ENCODE measurements at places on chromosomes 11 and 22.
A peak's percentile ranks its signal among the peaks of the same experiment; 100 is the strongest.

DNA sequence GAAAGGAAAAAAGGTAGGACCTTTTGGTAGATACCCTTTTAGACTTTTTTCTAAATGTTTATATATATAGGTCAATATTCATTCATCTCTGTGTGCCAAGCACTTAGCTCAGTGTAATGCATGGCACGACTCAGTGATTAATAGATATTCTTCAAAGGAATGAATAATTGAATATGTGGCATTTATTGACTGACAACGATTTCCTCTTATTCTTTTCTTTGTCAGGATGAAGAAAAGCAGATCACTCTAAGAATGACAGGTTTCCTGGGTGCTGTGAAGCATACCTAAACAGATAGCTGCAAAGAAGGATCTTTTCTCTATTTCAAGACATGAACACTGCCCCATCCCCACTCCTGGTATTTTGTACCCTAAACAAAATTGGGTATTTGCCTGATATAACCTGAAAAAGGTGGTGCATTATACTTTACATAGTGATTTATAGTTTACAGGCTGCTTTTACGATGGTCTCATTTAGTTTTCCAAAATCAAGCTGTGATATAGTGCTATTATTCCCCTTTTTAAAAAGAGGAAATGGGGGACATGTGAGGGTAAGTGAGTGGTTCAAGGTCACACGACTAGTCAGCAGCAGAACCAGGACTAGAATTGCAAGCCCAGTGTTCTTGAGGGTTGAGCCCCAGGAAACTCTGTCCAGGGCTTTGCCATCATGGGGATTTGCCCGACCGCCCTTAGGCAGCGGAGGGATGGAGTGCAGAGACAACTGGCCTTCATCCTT lies 32.9 kb upstream of the CLMP start:
- no peak for DNase-seq

DNA sequence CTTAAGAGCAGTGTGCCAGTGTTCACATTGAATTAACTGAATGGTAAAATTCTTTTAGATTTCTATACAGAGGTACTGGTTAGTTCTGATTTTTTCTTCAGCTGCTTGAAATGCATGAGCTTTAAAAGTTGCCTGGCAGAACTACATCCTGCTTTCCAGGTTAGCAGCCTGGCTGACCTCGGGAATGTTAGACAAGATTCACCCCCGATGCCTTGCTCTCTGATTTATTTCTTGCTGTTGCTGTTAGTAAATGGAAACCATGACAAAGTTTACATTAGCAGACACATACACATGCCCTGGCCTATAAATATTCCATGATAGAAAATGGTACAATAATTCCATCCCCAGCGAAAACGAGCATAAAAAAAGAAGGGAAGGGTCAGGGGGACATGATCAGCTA lies 47.0 kb downstream of the WT1 start:
- DNase-seq: no peak

GRCh38 chr11:69372589-69373250 lies 78.8 kb downstream of the MYEOV start:
- DNase-seq: peak; percentile 2

- no peak for DNase-seq
These were observed 690 bp upstream of the UVRAG start for GRCh38 chr11:75814363-75814676.

- no peak for DNase-seq
These were observed 137.8 kb upstream of the BDNF start for GRCh38 chr11:27837895-27838563.

GRCh38 chr11:19428206-19429002 lies 187.7 kb upstream of the E2F8 start:
- DNase-seq: no peak

DNA sequence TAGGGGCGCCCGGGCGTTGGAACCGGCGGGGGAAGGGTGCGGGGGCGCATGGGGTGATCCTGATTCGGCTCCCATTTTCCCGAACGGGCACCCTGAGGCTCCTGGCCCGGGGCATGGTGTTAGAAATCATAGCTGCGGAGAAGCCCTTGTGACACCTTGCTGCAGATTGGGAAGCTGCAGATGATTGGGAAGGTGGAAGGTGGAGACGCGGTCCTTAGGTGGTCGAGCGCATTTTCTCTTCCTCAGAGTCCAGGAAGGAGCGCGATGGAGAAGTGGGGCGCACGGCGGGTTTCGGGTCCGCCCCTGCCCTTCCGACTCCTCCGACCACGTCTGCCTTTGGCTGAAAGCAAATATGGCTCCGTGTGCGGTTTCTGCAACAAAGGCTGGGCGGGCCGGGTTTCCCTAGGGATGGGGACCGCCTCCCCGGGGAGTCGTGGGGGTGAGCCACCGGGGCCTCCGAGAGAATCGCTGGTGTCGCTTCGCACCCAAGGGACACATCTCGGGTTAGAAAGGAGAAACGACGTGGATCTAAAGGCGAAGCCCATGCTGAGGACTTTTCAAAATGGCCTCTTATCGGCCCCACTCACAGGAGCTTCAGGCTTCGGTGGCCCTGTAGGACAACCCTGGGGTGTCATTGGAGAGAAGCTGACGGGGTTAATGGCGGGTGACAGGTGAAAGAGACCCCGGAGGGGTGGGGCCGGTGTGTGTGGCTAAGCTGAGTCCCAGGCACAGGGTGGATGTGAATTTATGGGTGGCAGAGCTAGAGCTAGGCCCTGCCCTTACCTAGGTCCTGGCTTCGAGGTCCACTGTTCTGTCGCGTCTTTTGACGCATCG lies 707 bp upstream of the FTH1 start:
- DNase-seq: peak; percentile 64

DNA sequence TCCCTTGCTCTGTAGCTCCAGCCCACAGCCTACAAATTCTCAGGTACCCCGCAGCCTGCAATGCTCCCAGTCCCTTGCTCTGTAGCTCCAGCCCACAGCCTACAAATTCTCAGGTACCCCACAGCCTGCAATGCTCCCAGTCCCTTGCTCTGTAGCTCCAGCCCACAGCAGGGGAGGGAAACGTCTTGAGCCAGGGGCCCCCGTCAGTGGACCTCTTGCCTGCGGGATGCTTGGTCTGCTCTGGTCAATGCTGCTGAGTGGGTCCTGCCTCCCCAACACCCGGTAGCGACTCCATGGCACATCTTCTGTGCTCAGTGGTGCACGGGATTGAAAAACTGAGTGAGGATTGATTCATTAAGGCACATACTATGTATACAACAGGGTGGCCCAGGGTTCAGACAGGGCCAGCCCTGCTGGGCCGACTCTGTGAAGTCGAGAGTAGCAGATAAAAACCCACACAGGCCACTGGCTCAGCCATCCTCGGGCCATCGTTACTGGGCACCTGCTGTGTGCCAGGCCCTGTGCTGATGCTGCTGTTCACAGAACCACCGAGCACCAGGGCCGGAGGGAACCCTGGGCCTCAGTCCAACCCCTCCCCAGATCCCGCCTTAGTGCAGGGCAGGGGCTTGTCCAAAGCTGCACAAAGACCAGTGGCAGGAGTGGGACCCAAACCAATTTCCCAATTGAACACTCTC lies 69.7 kb downstream of the MYO7A start:
- DNase-seq: no peak

DNA sequence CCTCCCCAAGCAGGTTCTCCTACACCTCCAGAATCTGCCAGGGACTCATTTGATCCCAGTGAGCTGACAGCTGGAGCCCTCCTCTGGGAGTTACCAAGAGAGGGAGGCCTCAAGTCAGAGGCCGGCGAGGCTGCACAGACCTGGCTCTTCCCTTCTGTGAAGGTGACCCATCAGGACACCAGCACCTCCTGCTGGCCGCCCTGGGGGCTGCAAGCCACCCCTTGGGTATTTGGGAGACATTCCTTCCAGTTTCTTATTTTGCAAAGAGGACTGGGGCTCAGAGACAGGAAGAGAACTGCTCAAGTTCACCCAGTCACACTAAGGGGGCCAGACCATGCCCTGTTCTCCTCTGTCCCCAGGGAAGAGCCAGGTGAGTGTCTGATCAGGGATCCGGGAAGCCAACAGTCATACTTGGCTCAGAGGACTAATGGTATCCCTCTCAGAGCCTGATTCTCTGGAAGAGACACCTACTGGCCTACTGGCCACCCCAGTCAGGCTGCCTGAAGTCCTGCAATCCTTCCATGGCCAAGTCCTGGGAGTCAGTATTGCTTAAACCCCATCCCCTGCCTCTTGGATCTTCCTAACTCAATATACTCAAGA lies 40.5 kb upstream of the RIC3 start:
- DNase-seq: no peak

GRCh38 chr11:77413850-77414460 lies 59.9 kb downstream of the PAK1 start:
- DNase-seq: no peak

GRCh38 chr11:8243458-8243857 lies 20.2 kb downstream of the LMO1 start:
- no peak for DNase-seq

GRCh38 chr22:44045145-44045544 lies 21.0 kb downstream of the PARVB start:
- DNase-seq: no peak

DNA sequence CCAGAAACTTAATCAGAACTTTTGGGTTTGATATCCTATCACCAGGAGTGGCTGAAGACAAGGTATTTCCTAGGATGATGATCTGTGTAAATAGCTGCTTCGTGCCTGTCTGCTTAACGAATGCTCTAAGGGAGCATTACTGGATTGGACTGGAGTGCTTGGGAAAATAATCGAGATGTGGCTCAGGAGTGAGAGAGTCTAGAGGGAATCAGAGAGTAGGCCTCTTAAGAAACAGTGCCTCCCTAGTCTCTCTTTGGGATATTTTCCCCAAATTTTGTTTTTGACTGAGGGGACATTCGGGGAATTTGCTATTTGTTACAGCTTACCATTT lies 2.5 kb downstream of the MAML2 start:
- no peak for DNase-seq

GRCh38 chr11:71991494-71991893 lies 7.2 kb upstream of the IL18BP start:
- DNase-seq: no peak

DNA sequence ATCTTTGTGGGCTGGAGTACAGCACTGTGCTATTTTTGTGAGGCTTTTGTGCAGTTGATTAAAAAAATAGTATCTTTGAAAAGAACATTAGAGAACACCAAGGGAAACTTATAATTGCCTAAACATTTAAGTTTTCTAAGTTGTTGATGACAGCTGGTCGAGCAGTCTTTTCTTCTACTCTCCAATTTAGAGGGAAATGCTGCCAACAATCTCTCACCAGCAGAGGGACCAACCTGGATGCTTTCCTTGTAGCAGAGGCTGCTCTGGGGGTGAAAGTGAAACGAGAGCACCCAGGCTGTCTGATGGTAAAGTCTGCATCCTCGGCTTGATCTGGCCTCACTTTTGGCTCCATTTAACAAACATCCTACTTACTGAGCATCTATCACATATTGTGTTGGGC lies 1286.5 kb upstream of the TENM4 start:
- no peak for DNase-seq

- no peak for DNase-seq
These were observed 98.2 kb downstream of the RDX start for GRCh38 chr11:110198031-110198729.

- DNase-seq: no peak
These were observed 230.8 kb downstream of the ADAMTS15 start for GRCh38 chr11:130679247-130679646.

GRCh38 chr11:57649826-57650738 lies at the start of gene YPEL4:
YPEL4 (minus strand) TSS chr11:57649912; CDS start chr11:57647107, 2,805 bp downstream.
- DNase-seq: peak; percentile 88

- DNase-seq: no peak
These were observed 2.9 kb upstream of the CBX7 start for GRCh38 chr22:39155421-39155820.

- DNase-seq: no peak
These were observed 2.6 kb downstream of the HTR3B start for GRCh38 chr11:113907152-113907551.

GRCh38 chr11:19962801-19963175 lies 197.5 kb downstream of the DBX1 start:
- DNase-seq: no peak

DNA sequence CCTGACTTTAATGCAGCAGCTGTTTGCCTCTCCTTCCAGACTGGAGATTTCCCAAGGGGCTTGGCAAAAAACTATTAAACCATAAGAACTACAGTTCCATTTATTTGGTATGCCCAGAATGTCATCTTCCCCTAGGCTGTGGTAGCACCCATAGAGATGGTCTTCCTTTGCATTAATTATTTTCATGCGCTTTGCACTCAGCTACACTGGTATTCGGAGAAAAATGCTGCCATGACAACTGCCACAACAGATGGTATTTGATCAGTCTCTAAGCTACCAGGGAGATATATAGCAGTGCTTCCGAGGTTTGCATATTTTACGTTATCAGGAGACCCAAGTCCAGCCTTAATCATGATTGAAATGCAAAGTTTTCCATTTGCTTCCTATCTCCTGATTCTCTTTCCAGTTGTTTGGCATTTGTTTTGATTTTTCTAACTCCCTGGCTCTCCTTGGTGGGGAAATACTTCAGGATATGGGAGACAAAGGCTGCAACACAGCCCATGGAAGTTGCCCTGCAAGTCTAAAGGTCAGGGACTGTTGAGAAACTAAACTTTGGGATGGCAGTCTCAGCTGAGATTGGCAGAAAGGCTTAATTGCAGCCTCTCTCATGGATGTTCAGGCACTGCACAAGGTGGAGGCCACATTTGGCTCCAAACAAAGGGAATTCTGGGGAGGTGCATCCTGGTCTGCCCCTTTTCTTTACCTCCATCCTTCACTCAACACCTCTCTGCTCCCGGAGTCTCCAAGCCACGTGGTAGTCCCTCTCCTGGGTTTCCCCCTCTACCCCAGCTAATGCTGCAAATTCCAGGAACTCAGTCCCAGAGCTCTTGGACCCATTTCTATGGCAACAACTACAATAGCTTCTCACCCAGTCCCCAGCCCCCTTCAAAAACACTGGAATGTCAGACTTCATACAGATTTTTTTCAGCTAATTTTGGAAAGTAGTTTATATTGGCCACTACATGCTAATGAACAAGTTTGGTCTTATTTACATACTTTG lies 151.8 kb downstream of the NAV2 start:
- no peak for DNase-seq

DNA sequence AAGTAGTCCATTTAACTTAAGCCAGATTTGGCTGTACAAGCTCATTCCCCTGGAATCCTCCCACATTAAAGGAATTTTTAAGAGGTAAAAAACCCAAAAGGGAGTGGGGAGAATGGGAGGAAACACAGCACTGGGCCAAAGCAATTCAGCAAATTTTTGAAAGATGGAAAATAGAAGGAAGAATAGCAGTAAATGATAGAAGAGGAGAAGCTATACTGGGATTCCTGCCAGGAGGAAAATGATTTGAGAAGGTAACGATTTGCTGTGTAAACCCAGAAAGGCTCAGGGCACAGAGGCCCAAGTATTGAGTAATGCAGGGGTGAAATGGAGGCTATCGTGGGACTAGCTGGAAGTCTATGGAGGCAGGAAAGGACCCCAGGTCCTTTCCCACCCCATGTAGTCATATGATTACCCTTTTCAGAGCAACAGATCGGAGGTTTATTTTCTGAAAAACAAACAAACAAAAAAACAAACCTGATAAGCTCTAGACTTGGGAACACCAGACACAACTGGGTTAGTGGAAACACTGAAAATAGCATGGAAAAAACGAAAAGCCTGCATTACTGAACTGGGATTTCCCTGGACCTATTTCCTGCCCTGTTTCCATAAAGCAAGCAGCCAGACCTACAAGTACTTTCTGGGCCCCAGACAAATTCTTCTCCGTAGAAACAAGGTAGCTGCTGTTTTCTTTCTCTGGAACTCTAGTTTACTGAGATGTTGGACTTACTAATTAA lies 140.0 kb downstream of the SWAP70 start:
- peak; percentile 70 for DNase-seq

- DNase-seq: peak; percentile 29
These were observed 5.7 kb upstream of the ANO1 start for GRCh38 chr11:70072461-70072860.

- no peak for DNase-seq
These were observed 260.6 kb downstream of the CNTN5 start for GRCh38 chr11:99281331-99281730.
